Skeletal muscle cell (primary cell): ENCODE measurements at places on chromosomes 7 and 10.

DNA sequence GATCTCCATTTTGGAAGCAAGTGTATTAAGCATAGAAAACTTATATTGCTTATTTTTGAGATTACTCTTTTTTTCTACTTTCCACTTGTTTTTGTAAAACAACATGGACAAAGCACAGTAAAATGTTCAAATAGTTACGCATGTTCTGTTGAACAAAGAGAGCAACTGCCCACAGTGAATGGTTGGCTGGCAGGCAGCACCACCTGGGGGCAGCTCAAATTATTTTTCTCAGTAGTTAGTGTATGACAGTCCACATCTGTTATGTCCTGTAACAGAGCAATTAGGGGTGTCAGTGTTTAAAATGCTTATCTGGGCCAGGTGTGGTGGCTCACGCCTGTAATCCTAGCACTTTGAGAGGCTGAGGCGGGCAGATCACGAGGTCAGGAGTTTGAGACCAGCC lies 46.1 kb upstream of the CACUL1 start:
- no peak for DNase-seq

DNA sequence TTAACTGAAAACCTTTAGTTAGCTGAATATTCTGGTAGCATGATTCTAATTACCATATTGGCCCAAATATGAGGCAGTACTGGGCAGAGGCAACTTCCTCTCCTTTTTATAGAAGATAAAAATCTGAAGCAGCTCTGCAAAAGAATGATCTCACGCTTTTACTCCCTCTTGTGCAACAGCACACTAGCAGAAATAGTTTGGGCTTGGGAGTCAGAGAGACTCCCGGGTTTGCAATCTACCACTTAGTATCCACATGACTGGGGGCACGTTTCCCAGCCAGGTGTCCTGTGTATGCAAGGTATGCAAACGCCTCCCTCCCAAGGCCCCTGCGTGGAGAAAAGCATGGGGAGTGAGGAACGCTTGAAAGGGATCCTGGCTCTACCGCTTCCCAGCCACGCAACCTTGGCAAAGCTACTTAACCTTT lies 47.2 kb upstream of the RHEB start:
- DNase-seq, result no peak

DNA sequence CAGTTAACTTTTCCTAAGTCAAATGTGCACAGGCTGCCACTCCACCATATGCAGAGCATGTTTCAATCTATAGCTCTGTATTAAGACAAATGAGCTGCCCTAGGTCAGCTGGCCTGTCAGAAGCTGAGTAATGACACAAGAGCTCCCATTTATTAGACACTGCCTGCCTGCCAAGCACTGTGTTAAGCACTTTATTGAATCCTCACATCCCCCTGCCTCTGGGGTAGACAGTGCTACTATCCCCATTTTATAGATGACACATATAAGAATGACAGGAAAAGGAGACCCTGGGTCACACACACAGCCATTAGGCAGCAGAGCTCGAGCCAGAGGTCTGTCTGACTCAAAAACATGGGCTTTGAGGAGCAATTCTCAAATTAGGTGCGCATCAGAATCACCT lies 179.8 kb upstream of the PDE1C start:
- no peak for DNase-seq

DNA sequence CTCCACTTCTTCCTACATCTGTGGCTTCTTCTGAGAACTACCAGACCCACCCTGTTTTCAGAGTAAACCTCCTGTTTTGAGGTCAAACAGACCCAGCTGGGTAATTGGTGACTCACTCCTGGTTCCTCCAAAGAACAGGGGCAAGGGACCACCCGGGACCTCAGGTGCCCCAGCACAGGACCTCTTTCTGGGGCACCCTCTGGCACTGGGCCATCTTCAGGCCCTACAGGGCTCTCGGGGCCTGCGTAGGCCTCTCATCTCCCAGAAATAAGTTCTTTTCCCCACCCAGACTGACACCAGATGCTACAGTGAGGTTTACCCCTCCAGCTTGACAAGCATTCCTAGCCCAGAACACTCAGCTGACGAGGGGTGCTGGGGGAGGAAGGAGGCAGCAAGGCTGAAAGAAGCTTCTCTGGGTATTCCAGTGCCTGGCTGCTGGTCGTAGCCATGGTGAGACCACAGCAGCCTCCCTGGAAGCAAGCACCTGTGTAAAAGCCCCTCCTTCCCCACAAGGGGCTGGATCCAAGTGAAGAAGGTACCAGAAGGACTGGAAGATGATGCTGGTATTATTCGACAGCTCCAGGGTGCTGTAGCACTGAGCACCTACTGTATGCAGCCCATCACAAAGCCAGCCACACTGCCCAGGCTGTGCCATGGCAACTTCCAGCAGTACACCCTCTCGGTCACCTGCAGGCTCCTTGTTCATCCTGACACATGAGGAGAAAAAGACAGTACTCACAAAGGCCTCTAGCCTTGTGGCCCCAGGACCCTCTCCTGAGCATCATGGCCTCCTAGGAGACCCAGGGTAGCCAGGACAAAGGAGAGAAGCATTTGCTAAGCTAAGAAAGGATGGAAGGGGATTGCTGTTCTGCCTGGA lies 47.4 kb downstream of the ALOX5 start:
- no peak for DNase-seq

GRCh38 chr10:84177541-84178141 lies 4.0 kb downstream of the GPR15LG start:
- no peak for DNase-seq

- DNase-seq, result no peak
Measured at GRCh38 chr7:99204078-99204477, 3.8 kb downstream of the KPNA7 start.

- no peak for DNase-seq
Measured at GRCh38 chr7:46755120-46756034, 826.5 kb downstream of the TNS3 start.

DNA sequence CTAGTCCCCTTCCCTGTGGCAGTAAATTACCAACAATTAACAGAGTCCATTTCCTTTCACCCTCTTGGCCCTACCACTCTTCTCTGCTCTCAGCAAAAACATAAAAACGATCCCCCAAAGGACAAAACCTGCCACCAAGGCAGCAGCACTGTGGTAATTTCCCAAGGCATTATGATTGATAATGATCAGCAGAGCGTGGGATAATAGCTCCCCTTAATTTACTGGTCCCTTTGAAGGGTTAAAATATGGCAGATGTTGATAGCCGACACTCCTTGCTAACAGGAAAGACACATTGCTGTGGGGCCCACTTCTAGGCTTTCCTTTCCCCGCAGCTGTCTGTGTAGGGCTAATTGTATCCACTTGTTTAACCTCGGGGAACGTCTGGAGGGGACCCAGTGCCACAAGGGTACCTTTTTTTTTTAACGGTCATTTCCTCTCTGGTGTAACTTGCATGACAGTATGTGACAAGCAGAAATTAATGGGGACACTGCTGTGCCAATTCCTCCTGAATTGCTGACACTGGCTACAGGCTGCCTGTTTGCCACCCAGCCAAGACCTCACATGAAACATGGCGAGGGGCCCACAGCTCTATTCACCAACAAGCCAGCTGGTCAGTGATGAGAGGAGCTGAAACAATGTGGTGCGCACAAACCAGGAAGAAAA lies 81.3 kb downstream of the CDK6 start:
- DNase-seq, result no peak
